ENCODE measurements at places on chromosomes 5 and 9. TPM values are rescaled to one million over a fixed set of nuclear protein-coding genes. Genes with fewer than 3 reads are reported as not detected.

The SLC45A2 gene
- polyA plus RNA-seq, result 0.28 TPM

The C9 gene
- not detected for polyA plus RNA-seq

The UGCG gene
- polyA plus RNA-seq, result 67.2 TPM

The CDK7 gene
- 35.5 TPM for polyA plus RNA-seq

The FRRS1L gene
- polyA plus RNA-seq, result 3.4 TPM

The DRD1 gene
- 0.07 TPM for polyA plus RNA-seq

The TMEM171 gene
- 0.14 TPM for polyA plus RNA-seq

The SPATA6L gene
- polyA plus RNA-seq, result 7.6 TPM

The SUSD3 gene
- polyA plus RNA-seq, result 5.7 TPM

The BHMT2 gene
- polyA plus RNA-seq, result 1.5 TPM

The C5orf52 gene
- polyA plus RNA-seq, result not detected

The HSD17B3 gene
- polyA plus RNA-seq, result 0.46 TPM

DNA sequence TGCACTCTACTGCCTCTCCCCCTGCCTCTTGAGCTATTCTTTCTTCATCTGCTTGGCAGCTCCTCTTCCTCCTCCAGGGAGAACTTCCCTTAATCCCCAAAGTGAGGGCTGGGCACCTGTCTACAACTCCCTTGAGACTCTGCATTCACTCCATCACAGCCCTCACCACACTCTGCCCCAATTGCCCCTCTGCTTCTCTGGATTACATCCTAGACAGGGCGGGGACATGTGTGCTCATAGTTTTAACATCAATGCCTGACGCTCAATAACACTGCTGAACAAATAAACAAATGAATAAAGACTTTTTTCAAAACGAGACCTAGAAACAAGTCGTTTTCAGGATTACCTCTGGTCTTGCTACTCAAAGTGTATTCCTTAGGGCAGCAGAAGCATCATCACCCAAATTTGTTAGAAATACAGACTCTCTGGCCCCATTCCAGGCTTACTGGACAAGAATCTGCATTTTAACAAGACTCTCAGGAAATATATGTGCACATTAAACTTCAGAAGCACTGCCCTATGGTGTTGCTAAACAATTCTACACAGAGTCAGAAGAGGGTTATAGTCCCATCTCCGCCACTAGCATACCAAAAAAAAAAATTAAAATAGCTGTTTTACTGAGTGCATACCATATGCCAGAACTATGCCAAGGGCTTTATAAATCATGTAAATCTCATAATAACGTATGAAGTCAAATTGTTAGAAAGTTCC is 115.6 kb downstream of the CDK5RAP2 start:
- no peak for DNase-seq

GRCh38 chr9:123471843-123472570 is 116.0 kb downstream of the CRB2 start:
- DNase-seq, result no peak

GRCh38 chr9:113894166-113894565 is 18.1 kb downstream of the ZNF618 start:
- no peak for DNase-seq

- DNase-seq, result no peak
Observed at GRCh38 chr9:27537027-27537435, 7.4 kb upstream of the MOB3B start.

GRCh38 chr5:102924963-102925362 is 169.9 kb downstream of the PAM start:
- no peak for DNase-seq

- no peak for DNase-seq
Observed at GRCh38 chr9:16367605-16368231, 502.8 kb downstream of the BNC2 start.

- no peak for DNase-seq
Observed at GRCh38 chr5:124210111-124210910, 536.1 kb downstream of the ZNF608 start.

DNA sequence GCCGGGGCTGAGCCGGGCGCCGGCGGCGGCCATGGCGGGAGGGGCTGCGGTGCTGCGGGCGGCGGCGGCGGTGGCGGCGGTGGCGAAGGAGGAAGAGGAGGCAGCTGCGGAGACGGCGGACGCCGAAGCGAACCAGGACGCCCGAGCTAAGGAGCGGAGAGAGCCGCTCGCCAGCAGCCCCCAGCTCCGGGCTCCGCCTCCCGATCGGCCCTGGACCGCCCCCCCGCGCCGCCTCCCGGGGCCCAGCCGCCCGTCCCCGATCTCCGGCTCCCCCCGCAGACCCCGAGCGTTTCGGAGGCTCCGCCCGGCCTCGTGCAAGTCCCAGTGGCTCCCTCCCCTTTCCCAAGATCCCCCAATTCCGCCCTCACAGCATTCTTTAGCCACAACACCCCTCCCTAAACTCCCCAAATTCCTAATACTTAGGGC is at the start of gene ASTN2:
ASTN2 (minus strand) TSS at position 152 of the 426 bp plus-strand sequence; CDS start at position 33, 119 bp downstream.
- DNase-seq, result no peak

GRCh38 chr5:162256711-162257110 is 189.1 kb downstream of the GABRG2 start:
- no peak for DNase-seq

DNA sequence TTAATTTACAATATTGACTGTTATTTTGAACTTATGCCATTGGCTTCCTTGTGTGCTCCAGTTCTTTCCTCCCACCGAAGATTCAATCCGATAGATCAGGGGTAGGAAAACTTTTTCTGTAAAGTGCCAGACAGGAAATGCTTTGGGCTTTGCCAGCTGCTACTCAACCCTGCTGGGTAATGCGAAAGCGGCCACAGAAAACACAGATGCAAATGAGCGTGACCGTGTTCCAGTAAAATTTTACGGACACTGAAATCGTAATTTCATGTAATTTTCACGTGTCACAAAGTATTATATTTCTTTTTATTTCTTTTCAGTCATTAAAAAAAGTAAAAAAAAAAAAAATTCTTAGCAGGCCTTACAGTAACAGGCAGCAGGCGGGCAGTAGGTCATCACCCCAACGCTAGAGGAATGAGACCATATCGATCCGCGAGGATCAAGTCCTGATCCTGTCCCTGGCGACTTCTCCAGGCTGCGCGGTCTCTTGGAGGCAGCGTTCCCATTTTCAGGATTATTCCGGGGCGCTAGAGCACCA is 599 bp downstream of the NMRK1 start:
- peak; percentile 59 for DNase-seq

- no peak for DNase-seq
Observed at GRCh38 chr5:132431632-132432031, 58.9 kb downstream of the IRF1 start.

DNA sequence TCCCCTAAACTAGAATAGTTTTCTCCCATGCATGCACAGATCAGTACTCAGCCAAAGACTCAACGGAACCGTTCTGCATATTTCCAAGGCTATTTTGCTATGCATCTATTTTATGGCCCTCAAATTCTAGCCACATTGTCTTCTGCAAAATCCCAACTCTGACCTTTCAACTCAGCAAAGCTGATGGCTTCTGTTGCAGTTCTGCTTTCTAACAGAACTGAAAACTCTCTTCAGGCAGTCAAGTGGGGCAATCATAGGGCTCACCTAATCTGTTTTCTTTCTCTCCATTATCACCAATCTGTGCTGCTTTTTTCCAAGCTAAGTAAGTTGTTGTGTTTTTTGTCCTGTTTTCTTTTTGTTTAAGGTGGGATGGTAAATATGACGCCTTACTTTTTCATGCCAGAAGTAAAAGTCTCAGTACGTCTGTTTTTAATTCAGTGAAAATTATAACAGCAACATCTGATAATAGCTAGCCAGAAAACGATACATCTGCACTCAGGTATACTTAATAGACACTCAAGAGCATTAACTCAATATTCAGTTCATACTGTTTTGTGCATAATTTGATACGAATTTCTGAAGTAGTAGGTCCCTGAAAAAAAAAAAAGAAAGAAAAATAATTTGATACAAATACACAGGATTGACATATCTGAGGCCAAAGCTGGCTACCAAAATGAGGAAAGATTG is 454.3 kb downstream of the TLE1 start:
- no peak for DNase-seq

GRCh38 chr9:88443480-88444113 is 55.4 kb downstream of the SPIN1 start:
- no peak for DNase-seq

DNA sequence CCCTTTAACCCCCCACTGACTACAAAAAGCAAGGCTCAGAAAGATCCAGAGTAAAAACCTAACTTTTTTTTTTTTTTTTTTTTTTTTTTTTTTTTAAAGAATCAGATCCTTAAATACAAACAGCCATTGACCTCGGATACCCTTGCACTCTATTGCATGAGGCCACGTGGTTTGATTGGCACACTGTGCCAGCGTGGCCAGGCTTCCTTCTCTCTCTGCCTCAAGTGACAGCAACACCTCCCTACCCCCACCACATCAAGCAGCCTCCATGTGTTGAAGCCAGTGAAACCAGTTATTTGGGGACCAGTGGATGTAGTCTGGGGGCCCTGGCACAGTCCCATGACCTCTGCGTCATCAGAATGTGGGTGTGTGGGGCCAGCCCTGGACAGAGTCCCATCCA is 71.4 kb downstream of the OTULIN start:
- DNase-seq, result no peak

GRCh38 chr9:133341369-133342068 is 5.5 kb upstream of the SURF6 start:
- DNase-seq, result no peak

GRCh38 chr5:1472964-1473628 is 27.9 kb upstream of the SLC6A3 start:
- no peak for DNase-seq

- no peak for DNase-seq
Observed at GRCh38 chr9:91723420-91724067, 226.5 kb downstream of the ROR2 start.

- DNase-seq, result no peak
Observed at GRCh38 chr5:145989428-145989827, 53.0 kb downstream of the SH3RF2 start.

DNA sequence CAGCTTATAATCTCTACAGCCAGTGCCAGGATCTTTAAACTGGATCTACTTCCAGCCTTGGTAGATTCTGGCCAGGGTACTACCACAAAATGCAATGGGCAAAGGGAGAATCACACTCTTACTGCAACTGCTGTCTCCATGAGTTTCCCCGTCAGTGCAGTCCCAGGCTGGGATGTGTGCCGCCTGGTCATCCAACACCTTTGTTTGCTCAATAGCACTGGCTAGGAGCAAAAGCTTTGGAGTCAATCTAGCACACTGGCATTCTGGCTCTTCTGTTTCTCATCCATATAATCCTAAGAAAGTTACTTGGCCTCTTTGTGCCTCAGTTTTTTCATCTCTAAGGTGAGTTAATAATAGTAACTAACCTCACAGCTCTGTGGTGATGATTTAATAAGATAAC is 96.9 kb downstream of the FBN2 start:
- DNase-seq, result no peak

DNA sequence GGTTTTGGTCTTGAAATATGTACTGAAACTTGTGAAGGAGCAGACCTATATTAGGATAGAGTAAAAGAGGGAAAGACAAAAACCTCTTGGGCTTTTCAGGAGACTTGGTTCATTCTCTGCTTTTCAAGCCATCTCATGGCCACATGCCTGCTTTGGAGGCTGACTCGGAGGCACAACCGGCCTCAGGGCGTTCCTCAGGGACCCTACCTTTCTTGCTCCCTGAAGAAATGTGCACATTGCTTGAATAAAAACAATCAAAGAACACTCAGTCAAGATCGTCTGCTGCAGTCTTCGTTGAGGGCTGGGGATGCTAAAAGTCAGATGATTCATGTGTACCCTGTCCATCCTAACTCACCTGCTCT is 994 bp downstream of the IRGM start:
- DNase-seq, result no peak

DNA sequence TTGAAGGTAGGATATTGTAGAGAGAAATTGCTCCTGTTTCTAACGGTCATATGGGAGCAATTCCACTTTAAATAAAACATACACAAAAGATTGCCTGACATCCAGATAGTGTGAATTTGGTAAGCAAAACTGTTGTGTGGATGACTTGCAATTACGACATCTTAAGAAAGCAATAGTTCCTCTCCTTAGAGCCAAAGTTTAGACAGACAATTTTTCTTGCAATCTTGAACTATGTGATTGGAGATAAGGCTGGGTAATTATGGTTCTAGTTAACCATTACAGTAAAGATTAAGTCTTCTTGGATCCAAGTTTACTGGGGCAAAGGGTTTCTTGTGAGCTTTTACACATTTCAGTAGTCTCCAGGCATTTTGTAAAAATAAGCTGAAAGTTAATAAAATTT is 1080.6 kb upstream of the CDH6 start:
- DNase-seq, result no peak

- no peak for DNase-seq
Observed at GRCh38 chr5:16391858-16392649, 73.5 kb downstream of the ZNF622 start.

All from right lung (tissue), 10 donors.